NCI-H187 (cell line): ENCODE measurements at places on chromosomes 2 and 18.

GRCh38 chr2:240639566-240639965, 14.3 kb downstream of the GPR35 start:
- no peak for DNase-seq

DNA sequence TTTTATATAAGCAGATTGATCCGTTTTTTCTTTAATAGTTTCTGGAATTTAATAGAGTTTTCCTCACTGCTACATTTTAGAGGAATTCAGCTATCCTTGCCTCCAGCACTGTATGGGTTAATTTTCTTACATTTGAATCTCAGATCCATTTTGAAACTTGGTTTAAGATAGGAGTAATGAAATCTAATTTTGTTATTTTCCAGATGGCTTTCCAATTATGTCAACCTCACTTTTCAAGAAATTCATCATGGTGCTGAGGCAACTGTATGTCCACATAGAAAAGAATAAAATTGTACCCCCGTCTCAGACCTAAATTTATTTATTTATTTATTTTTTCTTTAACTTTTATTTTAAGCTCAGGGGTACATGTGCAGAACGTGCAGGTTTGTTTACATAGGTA, 105.1 kb downstream of the EPB41L5 start:
- DNase-seq = no peak

GRCh38 chr2:165467921-165468320, 1.6 kb upstream of the CSRNP3 start:
- no peak for DNase-seq

DNA sequence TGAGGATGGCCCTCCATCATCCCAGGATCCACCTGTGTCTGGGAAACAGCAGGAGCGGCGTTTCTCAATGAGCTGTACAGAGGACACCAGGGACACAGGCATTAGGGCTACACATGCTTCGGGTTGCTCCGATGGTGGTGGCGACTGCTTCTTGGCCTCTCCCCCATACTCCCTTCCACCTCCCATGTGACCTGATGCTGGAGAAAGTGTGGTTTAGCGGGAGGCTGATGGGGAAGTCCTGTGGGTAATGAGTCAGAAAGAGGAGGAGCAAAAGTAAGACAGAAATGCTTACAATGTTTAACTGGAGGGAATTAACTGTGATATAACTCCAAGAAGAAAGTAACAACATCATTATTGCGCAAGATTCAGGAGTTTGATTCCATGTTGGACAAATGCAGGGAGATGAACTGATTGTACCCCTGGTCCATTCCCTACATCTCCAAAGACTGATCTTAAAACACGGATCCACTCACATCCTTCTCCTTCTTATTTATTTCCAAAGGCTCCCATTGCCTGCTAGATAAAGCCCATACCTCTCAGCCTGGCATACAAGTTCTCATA, 186.6 kb downstream of the NRP2 start:
- DNase-seq = no peak

GRCh38 chr2:239893236-239893515, 132.0 kb downstream of the NDUFA10 start:
- DNase-seq = no peak

- DNase-seq = no peak
Measured at GRCh38 chr18:27996801-27997272, 180.1 kb downstream of the CDH2 start.
